ENCODE measurements at places on chromosomes 5 and 9.
A peak's percentile ranks its signal among the peaks of the same experiment; 100 is the strongest.

- DNase-seq = no peak
Measured at GRCh38 chr5:2024986-2025721, 142.4 kb upstream of the IRX4 start.

DNA sequence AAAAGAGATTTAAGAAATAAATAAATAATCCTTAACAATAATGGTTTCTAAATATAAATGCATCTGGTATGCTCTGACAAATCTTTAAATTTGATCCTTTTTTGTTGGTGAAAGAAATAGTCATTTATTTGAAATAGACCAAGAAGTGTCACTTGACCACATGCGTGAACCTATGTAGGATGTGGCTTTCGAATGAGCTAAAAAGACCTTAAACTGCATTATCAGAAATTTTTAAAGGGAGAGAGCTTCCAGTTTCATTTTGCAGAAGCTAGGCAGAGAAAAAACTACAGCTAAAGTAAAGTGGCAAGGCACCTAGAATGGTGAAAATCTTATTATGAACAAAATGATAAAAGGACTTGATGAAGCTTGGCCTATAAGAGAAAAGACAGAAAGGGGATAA lies 309.2 kb upstream of the EFNA5 start:
- peak; percentile 17 for DNase-seq

- no peak for DNase-seq
Measured at GRCh38 chr5:157860898-157861890, 2.2 kb upstream of the CLINT1 start.

DNA sequence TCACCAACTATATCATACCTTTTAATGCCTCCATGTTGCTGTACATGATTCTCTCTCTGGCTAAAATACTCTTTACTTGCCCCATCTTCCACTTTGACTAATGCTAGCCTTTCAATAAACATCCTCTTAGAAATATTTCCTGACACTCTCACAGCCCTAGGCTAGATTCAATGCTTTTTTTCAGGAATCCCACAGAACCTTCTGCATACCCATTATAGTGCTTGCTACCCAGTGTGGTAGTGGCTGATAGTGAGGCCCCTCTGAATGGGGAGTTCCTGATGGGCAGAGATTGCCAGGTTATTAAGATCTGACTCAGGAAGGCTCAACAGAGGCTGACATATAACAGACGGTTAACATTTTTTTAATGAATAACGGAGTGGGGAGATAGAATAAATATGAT lies 11.6 kb downstream of the SSBP2 start:
- DNase-seq = no peak

- DNase-seq = no peak
Measured at GRCh38 chr5:32955814-32956213, 244.7 kb downstream of the NPR3 start.

GRCh38 chr5:158409507-158409906 lies 550.6 kb upstream of the CLINT1 start:
- DNase-seq = no peak

Measured in CD4-positive, alpha-beta T cell treated with Interleukin-12 subunit alpha and Interleukin-12 subunit beta, for 1 hour (primary cell).